CD4-positive, CD25-positive, alpha-beta regulatory T cell (primary cell): ENCODE measurements at places on chromosomes 5 and 9. TPM values are rescaled to one million over a fixed set of nuclear protein-coding genes. Genes with fewer than 3 reads are reported as not detected.

DNA sequence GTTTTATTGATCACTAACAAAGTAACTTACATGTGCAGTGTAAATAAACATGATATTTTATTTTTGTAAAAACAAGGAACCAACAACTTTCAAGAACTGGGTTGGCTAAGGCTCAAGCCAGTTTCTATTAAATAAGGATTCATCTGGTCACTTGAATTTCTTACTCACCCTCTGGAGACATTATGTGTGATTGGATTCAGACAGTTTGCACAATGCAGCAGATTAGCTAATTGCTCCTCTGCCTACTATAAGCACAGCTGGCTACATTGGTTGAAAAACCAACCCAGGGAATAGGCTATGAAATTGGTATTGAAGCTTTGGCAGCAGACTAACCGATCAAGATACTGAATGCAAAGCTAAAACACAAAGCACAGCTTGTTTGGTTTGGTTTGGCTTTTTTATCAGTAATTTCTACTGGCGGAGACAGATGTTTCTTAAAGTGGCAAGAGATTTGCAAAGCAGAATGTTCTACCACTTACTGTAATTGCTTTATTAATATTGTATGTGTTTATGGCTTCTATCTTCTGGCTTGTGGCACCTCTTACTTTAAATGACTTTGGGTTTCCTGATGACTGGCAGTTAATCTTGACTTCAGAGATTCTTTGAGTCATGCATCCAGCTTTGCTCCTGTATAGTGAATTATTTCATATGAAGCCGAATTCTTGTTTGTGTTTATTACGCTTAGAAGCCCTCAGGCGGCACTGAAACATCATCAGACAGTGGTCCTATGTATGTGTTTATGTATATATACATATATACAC, 231.5 kb downstream of the MPDZ start:
- DNase-seq = no peak

Gene DNM1
- total RNA-seq = 1.5 TPM

DNA sequence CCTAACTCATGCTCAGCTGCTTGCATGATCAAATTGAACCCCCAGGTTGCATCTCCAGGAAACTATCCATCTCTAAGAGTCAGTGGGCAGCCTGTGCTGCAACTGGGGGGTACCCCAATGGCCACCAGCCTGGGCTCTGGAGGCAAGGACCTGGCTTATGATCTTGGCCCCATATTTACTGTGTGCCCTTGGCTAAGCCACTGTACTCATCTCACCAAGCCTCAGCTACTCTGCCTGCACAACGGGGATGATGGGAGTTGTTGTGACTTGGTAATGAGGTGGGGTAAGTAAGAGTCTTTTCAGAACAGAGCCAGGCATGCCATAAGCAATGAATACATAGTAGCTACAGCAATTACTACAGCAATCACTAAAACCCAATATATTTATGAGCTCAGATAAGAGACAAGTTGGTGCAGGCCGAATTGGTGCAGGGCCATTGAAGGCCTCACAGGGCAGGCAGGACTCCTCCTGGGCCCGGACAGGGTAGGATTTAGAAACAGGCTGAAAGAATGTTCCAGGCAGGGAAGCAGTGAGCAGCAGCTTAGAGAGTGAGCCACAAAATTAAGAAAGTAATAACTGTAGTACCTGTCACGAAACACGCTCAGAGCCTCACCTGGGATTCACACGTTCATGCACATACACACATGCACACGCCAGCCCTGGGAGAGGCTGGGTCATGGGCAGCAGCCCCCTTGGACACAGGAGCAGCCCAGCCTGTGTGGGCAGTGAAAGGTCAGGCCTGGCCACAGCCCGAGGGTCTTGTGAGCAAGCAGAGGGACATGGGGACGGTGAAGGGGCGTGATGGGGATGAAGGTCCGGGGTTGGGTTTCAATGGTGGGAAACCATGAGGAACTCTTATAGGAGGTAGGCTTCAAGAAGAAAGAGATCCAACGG, 74.1 kb downstream of the PAX5 start:
- no peak for DNase-seq

GRCh38 chr5:109911731-109912130, 222.0 kb downstream of the MAN2A1 start:
- no peak for DNase-seq
